BE2C (cell line): ENCODE measurements at places on chromosomes 2 and 18.

- no peak for DNase-seq
Observed at GRCh38 chr2:7673853-7674252, 756.6 kb downstream of the RNF144A start.

GRCh38 chr18:35811896-35812295 lies 160.6 kb upstream of the RMP24 start:
- DNase-seq = no peak

DNA sequence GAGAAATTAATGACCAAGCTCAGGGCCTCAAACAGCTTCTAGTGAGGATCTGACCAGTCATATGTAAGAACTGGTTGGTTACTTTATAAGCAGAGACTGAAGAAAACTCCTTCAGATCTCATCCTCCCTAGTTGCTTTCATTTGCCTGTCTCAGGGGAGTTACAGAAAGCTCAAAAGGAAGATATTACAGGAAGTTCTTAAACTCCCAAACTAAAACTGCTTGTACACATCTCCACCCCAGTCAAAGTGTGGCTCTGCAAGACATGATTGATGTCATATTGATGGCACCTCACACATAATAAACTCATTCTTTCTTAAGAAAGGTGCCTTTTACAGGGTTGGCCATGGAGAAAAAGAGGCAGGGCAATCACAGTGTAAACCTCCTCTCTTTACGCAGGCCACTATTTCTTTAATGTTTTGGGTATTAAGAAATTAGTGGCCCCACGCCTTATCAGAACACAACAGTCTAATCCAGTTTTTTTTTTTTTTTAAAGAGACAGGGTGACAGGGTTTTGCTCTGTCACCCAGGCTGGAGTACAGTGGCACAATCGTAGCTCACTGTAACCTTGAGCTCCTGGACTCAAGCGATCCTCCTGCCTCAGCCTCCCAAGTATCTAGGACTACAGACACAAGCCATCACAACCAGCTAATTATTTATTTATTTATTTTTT lies 62.6 kb upstream of the STK17B start:
- DNase-seq = no peak

GRCh38 chr2:53098696-53099078 lies 668.9 kb upstream of the CHAC2 start:
- no peak for DNase-seq
